ENCODE measurements at places on chromosomes 16 and 17.

- no peak for DNase-seq
These were observed 87.8 kb downstream of the MRM1 start for GRCh38 chr17:36689089-36689667.

GRCh38 chr17:15092762-15093161 lies 172.4 kb downstream of the PMP22 start:
- no peak for DNase-seq

- no peak for DNase-seq
These were observed 26.3 kb upstream of the DOC2B start for GRCh38 chr17:207775-208174.

DNA sequence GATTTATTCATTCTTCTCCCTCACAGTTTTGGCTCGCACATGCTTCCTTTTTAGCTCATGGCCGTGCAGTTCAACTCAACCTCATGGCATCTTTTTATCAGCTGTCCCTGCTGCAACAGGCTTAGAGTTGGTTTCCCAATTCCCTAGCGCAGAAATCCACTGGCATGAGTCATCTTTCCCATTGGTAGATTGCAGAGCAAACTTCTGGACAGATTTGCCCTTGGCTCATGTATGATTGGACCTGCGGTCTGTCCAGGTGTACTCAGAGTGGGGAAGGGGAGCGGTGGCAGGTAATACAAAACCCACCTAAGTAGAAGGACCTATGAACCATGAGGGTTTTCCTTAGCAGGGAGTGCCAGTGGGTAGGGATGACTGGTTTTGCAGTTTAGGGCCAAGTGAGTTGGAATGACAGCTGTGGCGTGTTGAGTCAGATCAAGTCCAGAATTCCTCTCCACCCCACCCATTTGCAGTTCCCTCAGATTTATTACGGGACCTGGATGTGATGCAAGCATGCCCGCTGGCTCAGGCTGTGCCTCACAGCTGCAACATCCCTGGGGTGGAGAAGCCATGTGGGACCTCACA lies 584.7 kb downstream of the WWOX start:
- no peak for DNase-seq
